Progenitor cell of endocrine pancreas (in vitro differentiated cells): ENCODE measurements at places on chromosomes 1 and 21.

DNA sequence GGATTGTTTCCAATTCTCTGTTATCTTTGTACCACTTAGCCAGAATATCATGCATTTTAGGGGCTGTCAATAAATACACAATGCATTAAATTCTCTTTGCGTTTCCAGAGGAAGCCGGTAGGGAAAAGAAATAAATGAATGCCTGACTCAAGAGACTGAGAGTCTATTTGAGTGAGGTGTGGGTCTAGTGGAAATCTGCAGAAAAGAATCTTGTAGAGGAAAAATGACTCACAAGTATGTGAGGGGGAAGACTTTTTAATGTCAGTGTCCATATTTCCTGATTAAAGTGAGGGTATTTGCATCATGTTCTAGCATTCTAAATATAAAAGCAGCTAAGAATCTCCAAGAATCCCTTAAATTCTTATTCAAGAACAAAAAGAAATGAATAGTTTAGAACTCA lies 271.1 kb downstream of the PTPRC start:
- no peak for DNase-seq

DNA sequence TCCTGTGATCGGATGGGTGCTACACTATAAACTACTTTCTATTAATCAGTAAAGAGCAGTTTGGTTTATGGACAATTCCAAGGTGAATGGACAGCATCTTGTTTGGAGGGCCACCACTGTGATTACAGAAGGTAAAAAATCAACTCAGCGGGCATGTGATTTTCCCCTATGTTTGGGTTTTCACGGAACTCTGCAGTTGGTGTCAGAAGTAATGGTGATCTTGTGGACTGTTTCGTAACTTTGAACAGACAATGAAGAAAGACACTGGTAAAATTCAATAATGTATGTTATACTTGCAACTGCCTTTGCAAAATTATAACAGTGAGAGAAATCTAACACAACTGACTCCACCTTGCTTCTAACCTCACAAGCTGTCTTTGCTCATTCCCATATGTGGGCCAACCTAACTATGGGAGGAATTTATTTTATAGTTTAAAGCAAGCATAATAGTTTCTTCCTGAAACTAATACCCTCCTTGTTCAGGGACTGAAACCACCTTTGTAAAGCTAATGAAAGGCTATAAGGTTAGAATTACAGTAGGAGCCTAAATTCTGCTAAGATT lies 53.2 kb downstream of the TRIM33 start:
- no peak for DNase-seq

- peak; percentile 48 for DNase-seq
Observed at GRCh38 chr1:206982216-206982615, 12.0 kb upstream of the FCAMR start.

- no peak for DNase-seq
Observed at GRCh38 chr1:222420633-222421032, 127.3 kb downstream of the HHIPL2 start.

DNA sequence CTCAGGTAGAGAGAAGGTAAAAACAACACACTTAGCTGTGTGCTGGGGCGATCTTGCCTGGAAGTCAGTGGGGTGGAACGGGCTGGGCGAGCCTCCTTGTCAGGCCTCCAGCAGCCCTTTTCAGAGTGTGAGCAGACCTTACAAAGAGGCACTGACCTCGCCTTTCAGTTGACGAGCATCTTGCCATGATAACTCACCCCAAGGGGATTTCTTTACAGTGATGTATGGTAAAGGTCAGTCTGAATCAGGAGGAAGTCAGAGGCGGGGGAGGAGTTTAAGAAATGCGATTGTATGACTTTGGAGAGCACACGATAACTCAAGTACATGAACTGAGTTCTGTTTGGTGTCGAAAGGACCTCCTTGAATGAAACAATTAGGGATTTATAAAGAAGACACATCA lies 326.5 kb upstream of the PROX1 start:
- no peak for DNase-seq
